CD4-positive, alpha-beta T cell treated with Interferon alpha-2 for 1 hour (primary cell): ENCODE measurements at places on chromosomes 5 and 9.
A peak's percentile ranks its signal among the peaks of the same experiment; 100 is the strongest.

- DNase-seq = no peak
These were observed 109.5 kb upstream of the COL5A1 start for GRCh38 chr9:134532084-134532483.

DNA sequence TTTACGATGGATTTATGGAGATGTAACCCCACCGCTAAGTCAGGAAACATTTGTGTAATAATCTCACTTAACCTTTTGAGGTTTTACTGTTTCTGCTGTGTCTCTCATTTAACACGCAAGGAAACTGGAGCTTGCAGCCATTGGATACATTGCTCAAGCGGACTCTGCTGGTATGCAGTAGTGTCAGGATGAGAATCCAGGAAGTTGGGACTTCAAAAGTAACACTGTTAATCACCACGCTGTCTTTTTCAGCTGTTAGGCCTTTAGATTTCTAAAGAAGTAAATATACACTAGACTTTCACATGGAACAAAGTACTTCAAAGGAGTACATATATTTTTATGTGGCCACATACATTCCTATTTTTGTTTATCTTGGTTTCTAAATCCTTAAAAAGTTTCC is 114.7 kb downstream of the LPAR1 start:
- no peak for DNase-seq

- DNase-seq = no peak
These were observed 135.9 kb upstream of the OTULINL start for GRCh38 chr5:14445576-14446290.

DNA sequence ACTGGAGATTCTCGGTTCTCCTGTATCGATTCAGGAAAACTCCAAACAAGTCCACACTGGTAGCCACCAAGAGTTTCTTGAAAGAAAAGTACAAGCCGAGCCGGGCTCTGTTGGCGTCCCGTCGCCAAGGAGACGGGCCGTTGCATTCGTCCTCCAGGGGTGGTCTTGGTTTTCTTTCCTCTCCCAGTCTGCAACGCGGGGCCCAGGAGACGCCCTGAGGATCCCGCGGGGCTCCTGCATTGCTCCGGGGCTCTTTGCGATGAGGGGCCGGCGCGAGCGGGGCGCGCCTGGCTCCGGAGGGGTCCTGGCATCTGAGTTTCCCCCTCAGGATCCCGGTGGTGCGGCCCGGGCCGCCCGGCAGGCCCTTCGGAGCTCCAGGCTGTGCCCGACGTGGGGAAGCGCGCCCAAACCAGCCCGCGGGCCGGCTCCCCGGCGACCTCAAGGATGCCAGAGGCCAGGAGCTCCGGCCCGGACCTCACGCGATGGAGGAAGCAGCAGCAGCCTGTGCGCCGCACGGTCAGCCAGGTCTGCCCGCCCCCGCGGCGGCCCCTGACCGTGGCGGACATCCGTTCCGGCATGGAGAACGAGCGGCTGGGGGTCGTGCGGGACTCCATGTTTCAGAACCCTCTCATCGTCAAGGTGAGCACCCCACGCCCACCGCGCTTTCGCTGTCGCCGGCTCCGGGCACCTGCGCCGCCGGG is at the start of gene CFAP77:
Gene CFAP77, plus strand, starts transcription at position 384 of the 701 bp plus-strand sequence. Its CDS starts 61 bp downstream, at position 445.
- DNase-seq = peak; percentile 18

GRCh38 chr9:132769906-132770769 is 99.9 kb downstream of the GTF3C4 start:
- DNase-seq = peak; percentile 66

- no peak for DNase-seq
These were observed 129.7 kb downstream of the CDC42SE2 start for GRCh38 chr5:131393498-131393968.

GRCh38 chr9:116716438-116716837 is 29.3 kb downstream of the TRIM32 start:
- DNase-seq = no peak

- DNase-seq = no peak
These were observed 200.7 kb downstream of the PARP8 start for GRCh38 chr5:50867140-50867539.

- peak; percentile 45 for DNase-seq
These were observed 30.9 kb downstream of the GALNT10 start for GRCh38 chr5:154221371-154221896.

- no peak for DNase-seq
These were observed at the start of gene FRRS1L for GRCh38 chr9:109166771-109167601. Gene FRRS1L, minus strand, starts transcription at chr9:109167249. Its CDS starts 111 bp downstream, at chr9:109167138.
